ENCODE measurements at places on chromosomes 5 and 9.

- DNase-seq: no peak
These were observed 230.2 kb upstream of the PAPPA start for GRCh38 chr9:115923410-115923809.

GRCh38 chr5:115962565-115963402, 509 bp downstream of the LVRN start:
- peak; percentile 54 for DNase-seq

DNA sequence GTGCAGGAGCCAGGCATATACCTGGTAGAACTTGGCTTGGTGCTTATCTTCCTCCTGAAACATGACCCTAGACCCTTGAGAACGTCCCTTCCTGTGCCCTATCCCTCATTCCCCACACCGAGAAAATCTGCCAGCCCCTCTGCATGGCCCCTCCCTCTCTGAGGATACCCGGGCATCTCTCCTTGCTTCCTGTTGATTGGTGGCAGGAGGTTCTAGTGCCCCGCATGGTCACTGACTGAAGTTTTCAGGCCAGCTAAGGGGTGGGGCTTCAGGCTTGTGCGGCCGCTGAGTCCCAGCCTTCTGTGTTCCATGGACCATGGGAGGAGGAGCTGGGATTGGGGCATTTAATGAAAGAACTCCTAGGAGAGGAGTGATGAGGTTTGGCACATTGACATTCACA, 22.8 kb downstream of the IGIP start:
- no peak for DNase-seq

DNA sequence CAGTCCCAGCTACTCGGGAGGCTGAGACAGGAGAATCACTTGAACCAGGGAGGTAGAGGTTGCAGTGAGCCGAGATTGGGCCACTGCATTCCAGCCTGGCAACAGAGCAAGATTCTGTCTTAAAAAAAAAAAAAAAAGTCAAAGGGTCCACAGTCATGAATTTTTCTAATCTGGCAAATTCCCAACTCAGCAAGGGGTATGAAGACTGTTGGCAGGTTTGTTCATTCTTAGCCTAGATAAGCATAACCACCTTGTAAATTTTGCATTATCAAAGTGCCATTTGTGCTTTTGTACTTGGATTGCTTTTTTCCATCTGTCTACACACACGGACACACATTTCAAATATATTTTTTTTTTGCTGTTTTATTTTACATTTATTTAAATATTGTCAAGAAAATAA, 299.8 kb upstream of the NUDT12 start:
- DNase-seq: no peak

- no peak for DNase-seq
These were observed 213.7 kb downstream of the ROR2 start for GRCh38 chr9:91736311-91736710.

GRCh38 chr5:140150201-140150600, 24.5 kb downstream of the IGIP start:
- peak; percentile 8 for DNase-seq

DNA sequence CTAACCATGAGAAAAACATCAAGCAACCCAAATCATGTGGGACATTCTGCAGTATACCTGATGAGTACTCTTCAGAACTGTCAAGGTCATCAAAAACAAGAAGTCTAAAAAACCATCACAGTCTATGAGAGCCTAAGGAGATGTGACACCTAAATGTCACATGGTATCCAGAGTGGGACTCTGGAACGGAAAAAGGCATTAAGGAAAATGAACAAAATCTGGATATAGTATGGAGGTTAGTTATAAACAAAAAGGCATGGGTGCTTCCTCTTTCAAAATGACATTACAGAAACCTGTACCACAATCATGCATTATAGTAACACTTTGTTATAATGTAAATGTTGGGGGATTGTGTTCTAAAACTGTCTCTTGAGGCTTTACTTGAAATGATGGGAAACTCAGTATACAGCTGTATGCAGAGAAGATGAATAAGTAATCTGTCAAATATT, 47.4 kb downstream of the PRKACG start:
- no peak for DNase-seq

DNA sequence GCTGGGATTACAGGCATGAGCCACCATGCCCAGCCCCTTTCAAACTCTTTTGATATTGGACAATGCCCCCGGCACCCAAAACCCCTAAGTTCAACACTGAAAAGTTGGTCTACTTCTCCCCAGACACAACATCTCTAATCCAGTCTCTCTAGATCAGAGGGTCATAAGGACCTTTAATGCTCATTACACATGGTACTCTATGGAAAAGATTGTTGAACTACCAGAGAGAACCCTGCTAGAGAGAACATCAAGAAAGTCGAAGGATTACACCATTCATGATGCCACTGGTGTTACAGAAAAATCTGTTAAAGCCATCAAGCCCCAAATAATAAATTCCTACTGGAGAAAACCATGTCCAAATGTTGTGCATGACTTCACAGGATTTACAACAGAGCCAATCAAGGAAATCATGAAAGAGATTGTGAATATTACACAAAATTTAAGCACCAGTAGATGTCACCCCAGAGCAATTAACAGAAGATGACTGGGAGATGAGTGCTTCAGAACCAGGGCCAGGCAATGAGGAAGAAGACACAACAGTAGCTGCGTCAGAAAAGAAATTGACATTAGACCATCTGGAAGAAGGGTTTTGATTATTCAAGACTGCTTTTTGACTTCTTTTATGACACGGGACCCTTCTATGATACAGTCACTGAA, 28.3 kb upstream of the NIPAL4 start:
- DNase-seq: no peak

- DNase-seq: no peak
These were observed 112.5 kb upstream of the SLC44A1 start for GRCh38 chr9:105131981-105132380.

GRCh38 chr9:92147030-92147851, 32.0 kb upstream of the SPTLC1 start:
- no peak for DNase-seq

DNA sequence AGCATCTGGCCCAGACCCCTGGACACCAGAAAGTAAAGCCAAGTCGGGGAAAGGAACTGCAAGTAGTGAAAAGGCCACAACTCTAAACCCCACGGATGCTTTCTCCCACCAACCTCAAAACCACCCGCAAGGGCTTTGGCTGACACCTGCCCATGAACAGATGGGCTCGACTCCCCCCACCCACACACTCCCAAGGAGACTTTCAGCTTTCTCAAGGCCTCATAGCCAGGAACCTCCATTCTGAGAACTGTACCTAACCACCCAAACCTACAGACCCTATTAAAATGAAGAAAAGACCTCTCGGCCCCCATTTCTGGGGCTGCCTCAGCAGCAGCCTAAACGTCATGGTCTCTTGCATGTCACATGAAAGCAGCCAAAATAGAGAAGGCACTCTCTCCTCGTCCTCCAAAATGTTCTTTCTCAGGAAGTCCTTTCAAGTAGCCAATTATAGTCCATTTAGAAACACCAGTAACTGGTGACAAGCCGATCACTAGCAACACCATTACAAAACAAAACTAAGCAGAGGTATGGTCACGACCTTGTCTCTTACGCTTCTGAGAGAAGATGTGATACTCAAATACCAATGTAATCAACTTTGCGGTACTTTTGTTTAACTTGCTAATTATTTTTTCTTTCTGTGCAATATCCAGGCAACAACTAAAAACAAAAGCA, 2.9 kb downstream of the B4GALT1 start:
- DNase-seq: no peak

DNA sequence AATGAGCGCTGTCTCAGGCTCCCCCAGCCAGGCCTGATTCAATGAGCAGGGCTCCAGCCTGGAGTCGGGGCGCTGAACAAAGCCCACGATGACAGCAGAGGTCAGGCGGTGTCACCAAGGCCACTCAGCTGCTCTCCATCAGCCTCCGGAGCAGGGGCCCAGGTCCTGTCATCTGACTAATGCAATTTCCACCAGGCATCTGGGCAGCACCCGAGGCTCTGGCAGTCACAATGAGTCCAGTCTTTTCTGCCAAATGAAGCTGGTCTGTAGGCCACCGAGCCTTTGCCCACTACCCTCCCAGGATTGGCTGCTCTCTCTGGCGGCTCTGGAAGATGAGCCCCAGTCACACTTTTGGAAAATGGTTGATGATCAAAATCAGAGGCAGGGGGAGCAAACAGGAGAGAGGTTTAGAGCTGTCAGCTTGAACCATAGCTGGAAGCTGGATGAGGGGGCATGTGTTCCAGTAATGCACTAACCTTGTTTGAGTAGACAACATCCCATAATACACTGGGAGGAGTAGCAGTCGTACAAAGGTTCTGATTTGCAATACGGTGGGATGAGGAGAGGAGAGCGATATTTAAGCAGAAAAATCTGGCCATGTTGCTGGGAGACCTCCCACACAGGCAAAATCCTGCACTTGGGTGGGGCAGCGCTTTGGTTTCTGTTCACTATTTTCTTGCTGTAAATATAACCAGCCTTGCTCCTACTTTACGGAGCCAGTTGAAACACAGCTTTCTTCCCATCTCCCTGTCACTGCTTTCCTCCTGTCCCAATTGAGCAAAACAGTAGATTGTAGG, 306.4 kb upstream of the PANK3 start:
- DNase-seq: no peak

- no peak for DNase-seq
These were observed 977.9 kb upstream of the NUDT12 start for GRCh38 chr5:104540448-104540847.

GRCh38 chr5:78213799-78214198, 80.7 kb downstream of the AP3B1 start:
- no peak for DNase-seq
